ENCODE measurements at places on chromosomes 6 and 20. TPM values are rescaled to one million over a fixed set of nuclear protein-coding genes. Genes with fewer than 3 reads are reported as not detected.
A peak's percentile ranks its signal among the peaks of the same experiment; 100 is the strongest.

ADGRG6 gene
- total RNA-seq = 11.2 TPM

DNA sequence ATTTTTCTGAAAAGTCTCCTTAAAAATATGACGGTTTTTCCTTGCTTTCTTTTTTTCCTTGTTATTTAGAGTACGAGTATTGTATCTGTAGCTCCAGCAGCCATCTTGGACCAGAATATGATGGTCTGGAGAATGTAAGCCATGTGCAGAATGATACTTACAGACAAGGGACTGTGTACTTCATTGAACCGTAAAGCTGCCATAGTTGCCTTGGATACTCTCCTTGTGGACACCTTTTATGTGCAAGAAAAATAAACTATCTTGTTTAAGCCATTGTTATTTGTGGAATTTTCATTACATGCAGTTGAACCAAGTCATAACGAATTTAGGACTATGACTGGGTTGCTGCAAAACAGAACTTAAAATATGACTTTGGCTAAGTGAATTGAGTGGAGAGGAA, 485.8 kb upstream of the CITED2 start:
- H3K36me3 ChIP-seq = no peaks in the 10 kb centered on the region
- no peak for DNase-seq
- no peaks in the 10 kb centered on the region for H3K27me3 ChIP-seq

- no peaks in the 10 kb centered on the region for H3K36me3 ChIP-seq
- H3K4me3 ChIP-seq = no peak overlapping the region
- H3K4me1 ChIP-seq = no peaks in the 10 kb centered on the region
These were observed 2.6 kb upstream of the MUC22 start for GRCh38 chr6:31007694-31008093.

DNA sequence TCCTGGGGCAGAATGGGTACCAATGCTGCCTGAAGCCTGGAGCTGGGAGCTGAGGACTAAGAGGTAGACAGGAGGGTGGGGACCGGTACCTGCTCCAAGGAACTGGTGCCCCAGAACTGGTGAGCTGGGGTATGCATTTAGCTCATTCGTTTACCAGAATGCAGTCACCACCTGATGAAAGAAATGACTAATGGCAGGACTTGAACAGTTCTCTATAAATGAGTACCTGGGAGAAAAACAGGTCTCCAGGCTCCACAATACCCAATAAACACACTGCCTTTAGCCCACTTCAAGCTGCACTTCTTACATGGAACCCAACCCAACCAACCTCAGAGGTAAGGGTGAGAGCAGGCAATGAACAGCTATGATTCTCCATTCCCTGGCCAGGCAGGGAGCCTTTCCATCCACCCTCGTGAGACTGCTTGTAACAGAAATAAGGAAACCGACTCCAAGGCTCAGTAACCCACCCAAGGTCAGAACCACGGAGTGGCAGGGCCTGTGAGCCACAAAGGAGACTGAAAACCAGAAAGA, 15.4 kb downstream of the FKBP1A start:
- H3K27me3 ChIP-seq = no peaks in the 10 kb centered on the region
- peaks cover 65% of the 10 kb centered on the region for H3K4me1 ChIP-seq
- peak overlapping the region; percentile 66 for H3K27ac ChIP-seq
- DNase-seq = no peak
- peak overlapping the region; percentile 28 for H3K4me3 ChIP-seq

DNA sequence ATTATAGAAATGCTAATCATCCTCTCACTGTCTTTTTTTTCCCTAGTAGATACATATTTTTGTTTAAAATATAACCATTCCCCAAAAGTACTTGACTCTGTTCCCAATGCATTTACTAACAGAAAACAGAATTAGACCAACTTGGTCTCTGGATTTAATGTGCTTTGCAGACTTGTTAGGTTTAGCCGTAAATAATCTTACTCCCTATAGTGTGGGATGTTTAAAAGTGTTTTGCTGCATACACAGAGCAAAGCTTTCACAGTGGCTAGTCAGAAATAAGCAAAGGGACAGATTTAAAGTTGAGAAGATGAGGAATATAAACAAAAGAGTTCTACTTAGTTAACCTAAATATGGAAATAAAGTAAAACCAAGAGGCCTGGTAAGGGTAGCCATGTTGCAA, 527.5 kb downstream of the HDGFL1 start:
- no peaks in the 10 kb centered on the region for H3K27me3 ChIP-seq
- no peak for DNase-seq
- H3K27ac ChIP-seq = no peak overlapping the region
- H3K4me3 ChIP-seq = no peak overlapping the region

GRCh38 chr6:66926060-66926459, 1219.0 kb upstream of the EYS start:
- H3K36me3 ChIP-seq = no peaks in the 10 kb centered on the region
- H3K27me3 ChIP-seq = no peaks in the 10 kb centered on the region
- H3K4me3 ChIP-seq = no peak overlapping the region

- H3K27ac ChIP-seq = peak overlapping the region; percentile 92
- no peak for DNase-seq
- H3K27me3 ChIP-seq = no peaks in the 10 kb centered on the region
- H3K36me3 ChIP-seq = no peaks in the 10 kb centered on the region
These were observed 100.9 kb downstream of the HFE start for GRCh38 chr6:26187981-26188635.

- H3K4me3 ChIP-seq = no peak overlapping the region
- H3K27me3 ChIP-seq = no peaks in the 10 kb centered on the region
- no peak overlapping the region for H3K27ac ChIP-seq
- DNase-seq = no peak
These were observed 1395.7 kb upstream of the MAP3K7 start for GRCh38 chr6:91982559-91982958.

DNA sequence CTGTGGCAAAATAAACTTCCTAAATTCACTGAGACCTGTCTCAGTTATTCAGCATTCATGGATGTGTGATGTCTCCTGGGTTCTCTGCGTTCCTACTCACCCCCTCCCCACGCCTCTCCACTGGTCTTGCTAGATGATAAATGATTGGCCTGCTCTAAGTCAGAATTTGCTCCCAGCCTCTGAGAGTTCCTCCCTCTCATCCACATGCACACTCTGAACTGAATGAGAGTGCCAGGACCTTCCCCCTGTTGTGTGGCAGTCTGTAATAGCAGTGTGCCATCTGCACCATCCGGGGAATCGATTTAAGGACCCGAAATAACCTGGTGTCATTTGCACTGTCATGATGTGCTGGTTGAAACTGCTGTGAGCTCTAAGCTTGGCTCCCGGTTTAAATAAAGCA, 135.8 kb upstream of the AFDN start:
- no peaks in the 10 kb centered on the region for H3K36me3 ChIP-seq
- no peak overlapping the region for H3K4me3 ChIP-seq
- H3K27me3 ChIP-seq = no peaks in the 10 kb centered on the region
- H3K4me1 ChIP-seq = no peaks in the 10 kb centered on the region
- no peak overlapping the region for H3K27ac ChIP-seq

DNA sequence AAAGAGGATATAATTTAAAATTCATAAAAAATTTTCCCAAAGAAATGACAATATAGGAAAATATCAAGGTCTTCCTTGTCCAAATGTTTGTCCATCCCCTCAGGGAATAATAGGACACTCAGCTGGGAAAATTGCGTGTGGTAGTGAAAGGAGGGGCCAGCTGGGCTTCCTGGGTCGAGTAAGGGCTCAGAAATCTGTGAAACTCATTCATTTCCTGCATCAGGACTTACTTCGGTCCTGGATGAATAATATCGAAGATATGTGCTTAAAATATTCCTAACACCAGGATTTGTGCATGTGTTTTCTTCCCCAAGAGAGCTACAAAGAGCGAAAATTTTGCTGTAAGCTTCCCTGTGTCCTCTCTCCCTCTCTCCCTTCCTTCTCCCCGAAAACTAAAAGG, 118.2 kb upstream of the GJE1 start:
- DNase-seq = no peak
- H3K36me3 ChIP-seq = no peaks in the 10 kb centered on the region
- H3K4me1 ChIP-seq = no peaks in the 10 kb centered on the region
- no peak overlapping the region for H3K4me3 ChIP-seq
- no peaks in the 10 kb centered on the region for H3K27me3 ChIP-seq
- H3K27ac ChIP-seq = no peak overlapping the region

RAB32 gene
- total RNA-seq = 52.4 TPM

GRCh38 chr6:140956571-140957369, 1176.0 kb upstream of the GJE1 start:
- no peak for DNase-seq
- H3K27ac ChIP-seq = no peak overlapping the region
- no peaks in the 10 kb centered on the region for H3K27me3 ChIP-seq

PRRC2A gene
- total RNA-seq = 160 TPM

CDSN gene
- not detected for total RNA-seq

GRCh38 chr6:157280157-157280556, 43.2 kb downstream of the TMEM242 start:
- no peaks in the 10 kb centered on the region for H3K4me1 ChIP-seq
- no peak overlapping the region for H3K4me3 ChIP-seq
- no peaks in the 10 kb centered on the region for H3K36me3 ChIP-seq
- DNase-seq = no peak
- no peak overlapping the region for H3K27ac ChIP-seq

DNA sequence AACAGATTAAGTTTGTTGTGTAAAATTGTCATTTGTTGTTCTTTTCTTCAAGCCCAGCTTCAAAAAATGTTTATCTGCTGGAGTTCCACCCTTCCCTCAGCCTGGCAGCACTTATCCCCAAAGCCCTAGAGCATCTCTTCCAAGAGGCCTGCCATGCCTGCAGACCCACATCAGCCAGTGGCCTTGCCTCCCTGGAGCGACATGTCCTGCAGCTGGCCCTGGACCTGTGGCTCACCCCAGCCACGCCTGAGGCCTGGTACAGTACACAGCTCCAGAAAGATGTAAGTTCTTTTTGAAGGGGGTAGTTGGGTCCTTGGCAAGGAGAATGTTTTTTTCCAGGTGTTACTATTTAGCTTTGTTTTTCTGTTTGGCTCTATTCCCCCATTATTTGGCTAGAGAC, 124.8 kb downstream of the CD164 start:
- H3K36me3 ChIP-seq = no peaks in the 10 kb centered on the region
- DNase-seq = no peak
- H3K27me3 ChIP-seq = no peaks in the 10 kb centered on the region
- no peak overlapping the region for H3K4me3 ChIP-seq
- H3K4me1 ChIP-seq = no peaks in the 10 kb centered on the region

HNF4A gene
- not detected for total RNA-seq

PRSS35 gene
- 0.37 TPM for total RNA-seq

GRCh38 chr6:12969966-12970365, 253.4 kb downstream of the PHACTR1 start:
- H3K4me1 ChIP-seq = no peaks in the 10 kb centered on the region
- no peaks in the 10 kb centered on the region for H3K27me3 ChIP-seq
- DNase-seq = no peak

BANF2 gene
- not detected for total RNA-seq

- no peak overlapping the region for H3K27ac ChIP-seq
- no peaks in the 10 kb centered on the region for H3K27me3 ChIP-seq
- peak; percentile 57 for DNase-seq
- H3K4me1 ChIP-seq = no peaks in the 10 kb centered on the region
These were observed 55.8 kb downstream of the CDH4 start for GRCh38 chr20:61307686-61308476.

FAM83C gene
- total RNA-seq = not detected

DNA sequence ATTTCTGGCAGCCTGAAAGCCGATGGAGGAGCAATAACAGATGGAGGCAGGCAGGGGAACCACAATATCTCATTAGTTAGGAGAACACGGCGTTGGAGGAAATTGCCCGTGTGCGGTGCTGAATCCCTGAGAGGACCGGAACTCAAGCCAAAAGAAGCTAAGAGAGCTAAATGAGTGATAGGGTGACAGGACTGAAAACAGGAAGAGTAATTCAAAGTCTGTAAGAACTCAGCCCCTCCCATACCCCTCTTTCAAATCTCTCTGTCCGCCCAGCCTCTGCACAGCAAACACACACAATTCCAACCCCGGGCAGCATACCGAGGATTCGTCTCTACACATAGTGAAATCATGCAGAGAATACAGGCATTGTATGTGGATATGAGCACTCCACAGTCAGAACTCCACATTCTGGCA, 2.6 kb upstream of the IPCEF1 start:
- H3K36me3 ChIP-seq = no peaks in the 10 kb centered on the region
- no peak overlapping the region for H3K4me3 ChIP-seq
- H3K27me3 ChIP-seq = no peaks in the 10 kb centered on the region
- no peak for DNase-seq

RNF5 gene
- total RNA-seq = 70.3 TPM

GRCh38 chr20:50744143-50744792, 12.9 kb downstream of the PARD6B start:
- H3K27ac ChIP-seq = no peak overlapping the region
- no peak overlapping the region for H3K4me3 ChIP-seq
- no peak for DNase-seq
- no peaks in the 10 kb centered on the region for H3K27me3 ChIP-seq

DNA sequence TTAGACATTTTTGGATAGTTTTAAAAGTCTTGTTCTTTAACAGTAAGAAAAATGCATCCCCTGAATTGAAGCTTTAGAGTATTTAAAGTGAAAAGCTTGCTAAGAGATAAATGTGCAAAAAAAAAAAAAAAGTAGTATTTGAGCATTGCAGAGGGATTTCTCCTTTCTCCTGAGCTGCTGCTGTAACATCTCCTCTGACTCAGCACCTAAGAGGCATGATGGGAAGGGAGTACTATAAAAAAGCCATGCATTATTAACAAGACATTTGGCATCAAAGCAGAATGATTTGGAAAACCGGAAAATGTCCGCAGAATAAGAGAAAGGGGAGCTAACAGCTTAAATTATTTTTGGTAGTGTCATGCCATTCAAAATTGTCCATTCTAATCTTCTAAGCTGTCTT, 27.9 kb downstream of the B4GALT5 start:
- no peak overlapping the region for H3K4me3 ChIP-seq
- peaks cover 34% of the 10 kb centered on the region for H3K4me1 ChIP-seq
- no peak for DNase-seq
- no peaks in the 10 kb centered on the region for H3K27me3 ChIP-seq
- H3K36me3 ChIP-seq = no peaks in the 10 kb centered on the region

GRCh38 chr6:17361013-17361412, 32.4 kb upstream of the CAP2 start:
- no peaks in the 10 kb centered on the region for H3K27me3 ChIP-seq
- H3K27ac ChIP-seq = no peak overlapping the region
- H3K4me1 ChIP-seq = no peaks in the 10 kb centered on the region

DNA sequence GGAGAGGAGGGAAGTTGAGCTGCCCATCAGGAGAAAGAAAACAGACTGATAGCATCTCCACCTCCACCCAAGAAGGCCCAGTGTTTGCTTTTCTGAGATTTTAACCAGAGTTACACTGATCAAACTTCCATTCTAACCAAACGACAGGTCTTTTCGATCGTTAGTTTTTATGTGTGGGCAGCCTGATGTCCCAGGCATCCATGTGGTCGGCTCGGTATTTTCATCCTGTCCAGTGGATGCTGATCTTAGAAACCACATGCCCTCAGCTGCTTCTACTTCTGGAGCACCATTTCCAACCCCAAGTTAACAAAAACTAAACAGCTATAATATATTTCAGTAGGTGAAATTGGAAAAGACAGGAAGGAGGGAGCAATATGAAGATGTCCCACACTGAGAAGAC, 536.8 kb upstream of the JAG1 start:
- H3K4me1 ChIP-seq = peaks cover 3% of the 10 kb centered on the region
- H3K4me3 ChIP-seq = no peak overlapping the region
- no peaks in the 10 kb centered on the region for H3K27me3 ChIP-seq
- no peak overlapping the region for H3K27ac ChIP-seq
- H3K36me3 ChIP-seq = no peaks in the 10 kb centered on the region

All from spleen (tissue), 13 donors.